ENCODE measurements at places on chromosomes 4 and X. TPM values are rescaled to one million over a fixed set of nuclear protein-coding genes. Genes with fewer than 3 reads are reported as not detected.

DNA sequence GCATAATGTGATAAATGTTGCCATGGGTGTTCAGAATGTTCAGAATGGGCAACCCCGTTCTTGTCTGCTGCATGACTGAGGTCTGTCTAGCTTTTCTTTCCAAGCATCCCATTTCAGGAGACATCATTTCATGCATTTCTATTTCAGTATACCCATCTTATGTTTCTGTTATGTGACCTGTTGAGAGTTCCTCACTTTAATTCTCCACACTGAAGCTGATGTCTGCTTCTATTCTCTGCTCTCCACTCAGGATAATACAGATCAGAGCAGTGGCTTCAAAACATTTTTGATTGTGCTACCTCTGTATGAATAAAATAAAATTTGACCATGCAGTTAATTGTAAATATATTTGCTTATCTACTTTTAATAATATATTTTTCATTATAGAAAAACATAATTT is 398.6 kb downstream of the ARHGAP24 start:
- DNase-seq = no peak

GRCh38 chr4:26780539-26780938 is 80.1 kb upstream of the STIM2 start:
- no peak for DNase-seq

GRCh38 chr4:7960790-7961655 is 21.4 kb upstream of the AFAP1 start:
- no peak for DNase-seq

GRCh38 chr4:102789317-102789717 is 28.5 kb upstream of the MANBA start:
- no peak for DNase-seq

- DNase-seq = no peak
These were observed 106.8 kb upstream of the RAI2 start for GRCh38 chrX:17967888-17968287.

DNA sequence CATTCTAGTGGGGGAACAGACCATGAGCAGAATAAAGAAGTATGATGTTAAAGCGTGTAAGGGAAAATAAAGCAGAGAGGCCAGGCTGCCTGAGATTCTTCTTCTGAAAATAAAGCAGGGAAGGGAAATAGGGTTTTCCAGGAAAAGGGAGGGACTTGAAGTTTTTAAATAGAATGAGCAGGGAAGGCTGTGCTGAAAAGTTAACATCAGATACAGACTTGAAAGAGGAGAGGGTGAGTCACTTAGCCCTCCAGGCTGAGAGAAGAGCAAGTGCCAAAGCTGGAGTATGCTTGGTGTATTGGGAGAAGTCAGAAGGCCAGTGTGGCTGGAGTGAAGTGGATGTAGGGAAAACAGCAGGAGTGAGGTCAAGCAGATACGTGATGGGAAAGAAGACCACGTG is 10.0 kb upstream of the PLK4 start:
- no peak for DNase-seq

DNA sequence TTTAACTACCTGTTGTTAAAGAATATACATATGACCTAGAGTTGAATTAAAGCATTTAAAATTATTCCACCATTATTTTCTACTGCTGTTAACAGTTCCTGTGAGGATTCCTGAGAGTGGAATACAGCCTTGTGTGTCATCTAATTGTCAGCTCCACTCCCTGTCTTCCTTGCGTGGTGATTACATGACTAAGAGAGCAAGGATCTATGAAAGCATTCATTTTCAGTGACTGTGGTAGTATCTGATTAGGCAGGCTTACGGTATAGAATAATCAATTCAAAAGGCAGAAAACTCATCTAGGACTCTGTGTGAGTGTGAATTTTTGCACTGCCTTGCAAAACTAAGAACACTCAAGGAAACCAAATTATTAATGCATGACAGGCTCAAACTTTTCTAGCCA is 577.8 kb downstream of the SH3BGRL start:
- DNase-seq = no peak

- DNase-seq = no peak
These were observed 92.9 kb upstream of the TNIP3 start for GRCh38 chr4:121256887-121257466.

DNA sequence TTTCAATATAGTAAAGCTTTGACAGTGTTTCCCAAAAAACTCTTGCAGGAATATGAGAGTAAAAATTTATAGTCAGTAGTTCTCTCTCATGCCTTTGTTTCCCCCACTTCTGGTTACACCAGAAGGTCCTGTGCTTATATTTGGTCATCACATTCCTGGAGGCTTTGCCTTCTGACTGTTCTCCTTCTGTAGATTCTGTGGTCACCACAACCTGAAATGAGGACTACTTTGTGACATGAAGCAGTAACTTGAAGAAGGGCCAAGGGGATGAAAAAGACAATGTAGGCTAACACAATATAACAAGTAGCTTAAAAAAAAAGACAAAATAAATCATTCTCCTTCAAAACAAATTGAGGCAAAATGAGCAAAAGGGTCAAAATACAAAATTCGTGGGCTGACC is 366.2 kb upstream of the NR3C2 start:
- no peak for DNase-seq

DNA sequence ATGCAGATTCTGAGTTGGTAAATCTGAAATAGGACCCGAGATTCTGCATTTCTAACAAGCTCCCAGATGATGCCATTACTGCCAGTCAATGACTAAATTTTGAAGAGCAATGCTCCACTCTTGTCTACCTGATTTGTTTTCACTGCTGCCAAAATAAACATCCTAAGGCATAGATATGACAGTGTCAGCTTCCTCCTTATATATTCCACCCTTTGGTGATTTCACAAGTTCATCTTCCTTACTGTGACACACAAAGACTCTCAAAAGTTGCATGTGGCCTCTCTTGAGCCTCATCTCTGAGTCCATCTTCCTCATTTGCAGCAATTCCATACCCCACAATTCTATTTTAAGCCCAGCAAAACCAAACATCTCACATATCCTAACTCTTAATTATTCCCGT is 110.9 kb downstream of the FBXW7 start:
- DNase-seq = no peak

GRCh38 chr4:95021099-95021498 is 263.3 kb downstream of the BMPR1B start:
- DNase-seq = no peak

GRCh38 chr4:140028101-140028500 is 125.9 kb downstream of the MAML3 start:
- DNase-seq = no peak

DNA sequence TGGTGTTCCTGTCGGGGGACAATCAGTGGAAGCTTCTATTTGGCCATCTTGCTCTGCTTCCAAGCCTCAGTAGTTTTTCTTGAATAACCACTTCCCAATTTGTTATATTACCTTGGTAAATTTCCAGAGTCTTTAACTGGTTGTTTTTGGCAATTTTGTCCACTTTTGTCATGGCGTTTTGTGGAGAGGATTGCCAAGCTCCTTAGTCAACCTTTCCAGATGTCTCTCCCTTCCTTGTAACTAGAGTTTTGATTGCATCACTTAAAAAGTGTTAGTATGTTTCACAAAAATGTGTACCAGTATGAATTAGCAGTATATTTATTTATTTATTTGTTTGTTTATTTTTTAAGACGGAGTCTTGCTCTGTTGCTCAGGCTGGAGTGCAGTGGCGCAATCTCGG is 15.8 kb upstream of the UXT start:
- no peak for DNase-seq

DNA sequence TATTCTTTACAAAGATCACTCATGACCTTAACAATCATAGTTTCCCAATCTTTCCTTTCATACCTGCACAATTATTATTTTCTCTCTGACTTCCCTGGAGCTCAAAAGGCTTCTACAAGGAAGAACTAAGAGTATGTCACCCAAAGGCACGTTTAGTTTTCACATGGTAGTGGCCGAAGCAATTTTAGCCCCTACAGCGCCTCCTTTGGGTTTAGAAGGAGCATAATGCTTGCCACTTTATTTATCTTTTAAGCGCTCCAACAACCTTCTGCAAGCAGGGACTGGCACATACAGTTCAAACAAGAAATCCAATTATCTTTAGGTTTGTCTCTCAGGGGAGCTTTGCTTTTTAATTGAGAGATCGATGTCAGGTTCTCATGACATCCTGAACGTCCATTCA is 42.0 kb upstream of the IGSF1 start:
- no peak for DNase-seq

DNA sequence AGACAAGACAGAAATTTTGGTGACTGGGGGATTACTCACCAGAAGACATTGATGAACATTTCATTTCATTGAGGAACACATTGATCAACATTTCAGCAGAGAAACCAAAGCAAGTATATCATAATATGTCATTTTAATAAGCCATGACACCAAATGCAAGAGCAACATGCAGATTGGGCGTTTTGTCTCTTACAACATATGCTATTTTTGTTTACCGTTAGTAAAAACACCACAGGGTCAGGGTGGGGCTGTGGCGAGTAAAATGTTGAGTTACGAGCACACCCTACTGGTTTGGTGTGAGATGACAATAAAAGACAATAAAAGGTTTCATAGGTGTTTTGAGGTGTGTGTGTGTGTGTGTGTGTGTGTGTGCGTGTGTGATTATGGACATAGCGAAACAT is 294.5 kb downstream of the PDGFC start:
- DNase-seq = no peak

DNA sequence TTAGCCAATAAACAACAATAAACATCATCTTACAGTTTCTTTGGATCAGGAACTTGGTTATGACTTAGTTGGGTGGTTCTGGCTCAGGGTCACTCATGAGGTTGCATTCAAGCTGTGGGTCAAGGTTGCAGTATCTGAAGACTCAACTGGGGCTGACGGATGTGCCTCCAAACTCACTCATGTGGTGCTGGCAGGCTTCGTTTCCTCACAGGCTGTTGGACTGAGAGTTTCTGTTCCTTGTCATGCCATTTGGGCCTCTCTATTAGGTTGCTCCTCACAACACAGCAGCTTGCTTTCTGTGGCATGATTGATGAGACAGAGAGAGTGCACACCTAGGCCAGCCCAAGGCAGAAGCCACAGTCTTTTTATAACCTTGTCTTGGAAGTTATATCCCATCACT is 20.7 kb downstream of the FRMPD3 start:
- no peak for DNase-seq

- DNase-seq = peak; percentile 21
These were observed 172.7 kb downstream of the NHS start for GRCh38 chrX:17547658-17548057.

- DNase-seq = no peak
These were observed 43.9 kb downstream of the GABRB1 start for GRCh38 chr4:47075262-47075661.

DNA sequence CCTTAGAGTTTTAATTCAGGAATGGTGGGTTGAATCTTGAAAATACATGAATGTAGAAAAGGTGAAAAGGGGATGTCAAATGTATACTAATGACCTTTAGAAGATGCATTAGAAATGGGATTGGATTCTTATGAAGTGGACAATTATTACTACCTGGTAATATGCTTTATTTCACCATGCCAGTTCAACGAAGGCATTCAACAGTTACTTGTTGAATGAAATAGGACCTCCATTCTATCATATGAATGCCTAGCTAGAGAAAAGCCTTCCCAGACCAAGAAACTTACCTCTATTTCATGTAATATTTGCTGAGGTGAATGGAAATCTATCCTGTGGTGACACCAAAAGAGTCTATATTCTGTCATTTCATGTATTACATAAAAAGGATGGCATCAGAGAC is 34.6 kb upstream of the SFRP2 start:
- no peak for DNase-seq

Gene SMR3B
- not detected for total RNA-seq

Gene PROM1
- total RNA-seq = 2.9 TPM

Gene CHST7
- 15.9 TPM for total RNA-seq

Gene MXRA5
- total RNA-seq = 2.0 TPM

Gene PPARGC1A
- total RNA-seq = 108 TPM

Gene USP26
- not detected for total RNA-seq

Gene DUX4
- total RNA-seq = not detected

Gene GABRQ
- total RNA-seq = not detected

Gene RNF175
- 0.71 TPM for total RNA-seq

Gene SOWAHB
- total RNA-seq = not detected

Gene SLC38A5
- 0.71 TPM for total RNA-seq

Gene ADGRG4
- total RNA-seq = not detected

Gene MAP7D2
- total RNA-seq = 0.44 TPM

Measured in left ventricle myocardium inferior (tissue), 1 donor.